Neural crest cell (in vitro differentiated cells): ENCODE measurements at places on chromosomes 3 and 15.

DNA sequence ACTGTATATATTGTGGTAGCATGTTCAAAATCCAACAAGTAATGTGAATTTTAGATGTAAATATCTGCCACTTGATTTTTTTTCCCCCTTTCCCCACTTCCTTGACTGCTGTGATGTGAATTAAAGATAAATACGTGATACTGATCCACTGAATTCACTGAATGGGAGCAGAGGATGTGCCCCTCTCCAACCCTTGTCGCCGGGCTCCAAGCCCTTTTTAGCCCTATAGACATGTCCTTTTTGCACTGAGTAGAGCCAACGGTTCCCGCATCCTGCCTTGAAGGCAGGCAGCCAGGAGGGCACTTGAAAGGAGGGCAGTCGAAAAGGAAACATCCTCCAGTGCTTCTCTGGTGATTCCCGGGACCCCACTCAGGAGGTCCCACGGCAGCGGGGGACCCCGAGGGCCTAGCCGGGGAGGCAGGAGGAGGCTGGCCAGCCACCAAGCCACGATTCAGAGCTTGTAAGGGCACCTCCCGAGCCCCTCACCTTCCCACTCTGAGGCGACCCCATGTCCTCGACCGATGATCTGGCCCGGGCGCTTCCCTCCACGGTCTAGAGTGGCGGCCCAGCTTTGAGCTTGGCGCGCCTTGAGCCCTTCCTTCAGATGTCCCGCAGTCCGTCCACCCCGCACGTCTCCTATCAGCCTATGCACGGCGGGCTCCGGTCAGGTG is 901 bp upstream of the MANF start:
- peak overlapping the region; percentile 100 for H3K27ac ChIP-seq
- peaks cover 19% of the 10 kb centered on the region for H3K36me3 ChIP-seq
- H3K4me3 ChIP-seq, result peak overlapping the region; percentile 100
- no peaks in the 10 kb centered on the region for H3K27me3 ChIP-seq
- H3K4me1 ChIP-seq, result peaks cover 49% of the 10 kb centered on the region

- no peak overlapping the region for H3K4me3 ChIP-seq
- no peak overlapping the region for H3K27ac ChIP-seq
- peaks cover 3% of the 10 kb centered on the region for H3K27me3 ChIP-seq
- DNase-seq, result no peak
- H3K4me1 ChIP-seq, result peaks cover 58% of the 10 kb centered on the region
- no peaks in the 10 kb centered on the region for H3K36me3 ChIP-seq
Observed at GRCh38 chr15:31303726-31304648, 22.6 kb upstream of the KLF13 start.

DNA sequence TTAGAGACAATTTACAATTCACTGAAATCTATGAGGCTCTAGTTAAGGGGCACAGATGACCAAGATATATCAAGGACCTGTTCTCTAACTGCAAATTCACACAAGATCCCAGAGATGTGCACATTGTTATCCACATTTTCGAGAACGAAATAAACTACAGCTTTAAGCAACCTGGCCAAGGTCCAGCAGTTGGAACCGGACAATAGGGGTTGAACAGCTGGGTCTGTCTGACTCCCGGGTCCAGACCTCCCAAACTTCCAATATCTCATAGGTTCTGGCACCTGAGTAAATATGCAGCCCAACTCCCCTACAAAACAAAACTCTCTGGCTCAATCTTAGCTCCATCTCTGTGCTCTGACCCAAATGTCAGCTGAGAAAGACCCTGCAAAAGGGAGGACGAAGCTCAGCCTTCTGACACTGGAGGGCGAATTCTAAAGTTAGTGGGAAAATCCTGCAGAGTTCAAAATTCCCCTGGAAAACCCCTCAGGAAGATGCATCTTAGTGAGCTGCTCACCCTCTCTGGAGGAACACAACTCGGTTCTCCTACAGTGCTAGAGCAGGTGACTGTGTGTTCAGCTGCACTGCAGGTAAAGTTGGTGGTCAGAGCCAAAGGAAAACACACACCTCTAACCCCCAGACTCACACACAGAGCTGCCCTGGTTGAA is 14.2 kb upstream of the SPATA12 start:
- no peak overlapping the region for H3K27ac ChIP-seq
- no peak overlapping the region for H3K4me3 ChIP-seq
- H3K4me1 ChIP-seq, result no peaks in the 10 kb centered on the region
- no peaks in the 10 kb centered on the region for H3K27me3 ChIP-seq
- H3K36me3 ChIP-seq, result no peaks in the 10 kb centered on the region

DNA sequence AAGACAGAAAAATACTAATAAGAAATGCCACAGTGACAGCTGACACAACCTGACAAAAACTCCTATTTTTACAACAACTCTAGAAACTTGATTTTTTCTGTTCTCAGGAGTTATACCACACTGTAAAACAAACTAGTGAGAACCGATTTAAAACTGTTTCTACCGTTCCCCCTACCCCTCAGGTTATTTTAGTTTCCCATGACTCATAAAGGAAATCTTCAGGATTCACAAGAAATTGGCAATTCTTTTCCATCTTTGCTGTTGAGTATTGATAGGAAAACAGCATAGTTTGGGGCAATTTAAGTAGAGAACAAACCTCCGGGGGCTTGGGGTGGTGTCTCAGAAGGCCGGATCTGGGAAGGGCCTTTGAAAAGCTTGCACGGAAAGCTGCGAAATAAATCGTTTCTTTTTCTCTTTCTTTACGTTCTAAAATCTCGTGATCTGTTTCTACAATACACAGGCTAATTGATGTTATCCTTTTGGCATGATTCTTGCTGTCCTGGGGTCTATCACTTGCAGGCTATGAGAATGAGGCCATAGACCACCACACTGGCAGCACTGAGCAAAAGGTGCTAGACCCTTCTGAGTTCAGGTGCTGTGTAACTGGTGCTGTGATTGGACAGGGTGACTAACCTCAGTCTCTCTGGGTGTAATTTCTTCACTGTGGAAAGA is 89.3 kb downstream of the LPP start:
- H3K36me3 ChIP-seq, result no peaks in the 10 kb centered on the region
- DNase-seq, result no peak
- H3K27me3 ChIP-seq, result no peaks in the 10 kb centered on the region

GRCh38 chr15:32642667-32643435 is 1.3 kb downstream of the SCG5 start:
- peaks cover 3% of the 10 kb centered on the region for H3K36me3 ChIP-seq
- no peak overlapping the region for H3K27ac ChIP-seq
- H3K4me1 ChIP-seq, result peaks cover 17% of the 10 kb centered on the region
- DNase-seq, result no peak
- peak overlapping the region; percentile 31 for H3K4me3 ChIP-seq

DNA sequence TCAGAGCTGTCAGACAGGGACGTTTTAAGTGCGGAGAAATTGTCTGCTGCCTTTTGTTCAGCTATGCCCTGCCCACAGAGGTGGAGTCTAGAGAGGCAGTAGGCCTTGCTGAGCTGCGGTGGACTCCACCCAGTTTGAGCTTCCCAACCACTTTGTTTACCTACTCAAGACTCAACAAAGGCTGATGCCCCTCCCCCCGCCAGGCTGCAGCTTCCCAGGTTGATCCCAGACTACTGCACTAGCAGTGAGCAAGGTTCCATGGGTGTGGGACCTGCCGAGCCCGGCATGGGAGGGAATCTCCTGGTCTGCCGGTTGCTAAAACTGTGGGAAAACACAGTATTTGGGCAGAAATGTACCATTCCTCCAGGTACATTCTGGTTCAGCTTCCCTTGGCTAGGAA is 282.1 kb downstream of the VGLL3 start:
- H3K36me3 ChIP-seq, result peaks cover 6% of the 10 kb centered on the region
- DNase-seq, result no peak
- no peak overlapping the region for H3K4me3 ChIP-seq
- no peaks in the 10 kb centered on the region for H3K4me1 ChIP-seq
- H3K27ac ChIP-seq, result no peak overlapping the region

GRCh38 chr3:56309465-56309864 is 158.8 kb downstream of the ERC2 start:
- no peak overlapping the region for H3K27ac ChIP-seq
- no peaks in the 10 kb centered on the region for H3K36me3 ChIP-seq
- no peaks in the 10 kb centered on the region for H3K27me3 ChIP-seq
- no peak overlapping the region for H3K4me3 ChIP-seq
- no peaks in the 10 kb centered on the region for H3K4me1 ChIP-seq

- H3K27me3 ChIP-seq, result no peaks in the 10 kb centered on the region
- H3K4me1 ChIP-seq, result peaks cover 10% of the 10 kb centered on the region
- H3K27ac ChIP-seq, result no peak overlapping the region
- no peaks in the 10 kb centered on the region for H3K36me3 ChIP-seq
- DNase-seq, result no peak
Observed at GRCh38 chr3:81199587-81199986, 561.9 kb downstream of the GBE1 start.

DNA sequence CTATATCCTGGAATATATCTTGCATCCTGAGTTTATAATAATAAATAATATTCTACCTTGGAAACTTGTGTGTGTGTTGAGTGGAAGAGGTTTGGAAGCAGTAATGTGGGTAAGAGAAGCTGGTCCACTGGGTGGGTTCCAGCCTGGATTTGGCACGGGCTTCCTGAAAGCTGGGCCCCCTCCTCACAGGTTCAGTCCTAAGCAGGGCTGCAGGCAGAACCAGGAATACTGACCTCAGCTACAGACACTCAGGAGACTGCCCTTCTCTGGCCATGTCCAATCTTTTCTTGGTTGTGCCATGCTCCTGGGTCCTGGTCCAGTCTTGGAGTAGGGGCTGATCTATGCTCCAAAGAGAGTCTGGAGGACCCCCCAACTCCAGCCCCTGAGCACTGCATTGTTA is 4.5 kb downstream of the MYD88 start:
- peak overlapping the region; percentile 41 for H3K4me3 ChIP-seq
- H3K27me3 ChIP-seq, result no peaks in the 10 kb centered on the region
- H3K4me1 ChIP-seq, result peaks cover 23% of the 10 kb centered on the region
- no peak for DNase-seq

- no peaks in the 10 kb centered on the region for H3K36me3 ChIP-seq
- DNase-seq, result no peak
- peaks cover 6% of the 10 kb centered on the region for H3K4me1 ChIP-seq
Observed at GRCh38 chr3:131350506-131350905, 31.1 kb upstream of the NUDT16 start.
